SIG-M5 (cell line): ENCODE measurements at places on chromosomes 1 and 21.

DNA sequence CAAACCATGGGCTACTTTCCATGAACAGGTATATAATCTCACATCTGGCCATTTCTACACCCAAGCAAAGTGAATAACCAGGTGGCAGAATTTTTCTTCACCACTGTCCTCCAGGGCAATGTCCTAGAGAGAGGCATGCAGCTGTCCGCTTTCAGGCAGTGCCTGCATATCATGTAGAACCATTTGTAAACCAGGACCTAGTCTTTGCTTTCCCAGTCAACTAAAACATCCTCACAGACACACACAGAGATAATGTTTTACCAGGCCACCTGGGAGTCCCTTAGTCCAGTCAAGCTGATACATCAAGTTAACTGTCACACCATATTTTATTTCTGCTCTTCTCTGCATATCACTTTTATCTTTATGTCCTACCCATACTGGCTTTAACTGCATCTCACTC lies 26.2 kb downstream of the TNFSF18 start:
- DNase-seq: no peak

GRCh38 chr1:110780600-110781484 lies 92.1 kb upstream of the CD53 start:
- DNase-seq: no peak

DNA sequence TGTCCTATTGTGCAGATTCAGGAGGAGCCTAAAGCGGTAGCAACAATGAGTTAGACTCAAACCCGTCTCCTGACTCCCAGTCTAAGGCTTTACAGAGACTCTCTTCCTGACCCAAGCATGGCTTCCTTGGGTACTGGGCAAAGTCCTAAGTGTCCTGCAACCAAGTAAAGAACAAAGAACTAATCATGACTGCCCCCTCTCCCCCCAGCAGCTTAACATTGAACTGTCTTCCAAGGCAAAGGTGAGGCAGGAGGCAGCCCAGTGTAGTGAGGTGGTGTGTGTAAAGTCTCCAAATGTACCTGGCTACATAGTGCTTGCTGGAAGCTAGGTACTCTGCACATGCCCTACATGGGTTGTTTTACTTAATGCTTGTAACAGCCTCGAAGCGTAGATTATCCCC lies 2.3 kb downstream of the FABP3 start:
- DNase-seq: no peak

- DNase-seq: no peak
Observed at GRCh38 chr1:227325156-227325555, 6.9 kb upstream of the CDC42BPA start.

DNA sequence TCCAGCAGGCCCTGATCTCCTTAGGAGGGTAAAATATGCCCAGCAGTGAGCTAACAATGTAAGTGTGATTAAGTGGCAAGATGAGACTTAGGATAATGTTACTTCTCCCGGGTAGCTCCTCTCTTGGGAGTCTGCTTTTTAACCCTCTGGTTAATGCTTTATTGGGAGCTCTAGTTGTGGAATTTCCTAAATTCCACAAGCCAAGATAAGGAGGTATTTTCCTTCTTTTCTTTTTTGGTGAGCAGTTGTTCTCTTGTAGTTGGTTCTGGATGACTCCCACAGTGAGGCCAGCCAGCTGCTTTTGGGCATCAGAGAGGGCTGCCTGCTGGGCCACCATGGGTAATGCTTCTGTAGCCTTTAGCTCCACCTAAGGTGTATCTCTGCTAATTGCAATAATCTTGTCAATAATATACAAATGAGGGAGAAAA lies 19.3 kb downstream of the C1orf52 start:
- DNase-seq: no peak

- DNase-seq: no peak
Observed at GRCh38 chr1:109312246-109312645, 5.4 kb upstream of the MYBPHL start.

- DNase-seq: no peak
Observed at GRCh38 chr1:5575396-5575940, 416.8 kb downstream of the NPHP4 start.

GRCh38 chr1:116259663-116260062 lies 113.4 kb upstream of the ATP1A1 start:
- DNase-seq: no peak

- DNase-seq: no peak
Observed at GRCh38 chr21:41032541-41032940, 135.4 kb upstream of the BACE2 start.

DNA sequence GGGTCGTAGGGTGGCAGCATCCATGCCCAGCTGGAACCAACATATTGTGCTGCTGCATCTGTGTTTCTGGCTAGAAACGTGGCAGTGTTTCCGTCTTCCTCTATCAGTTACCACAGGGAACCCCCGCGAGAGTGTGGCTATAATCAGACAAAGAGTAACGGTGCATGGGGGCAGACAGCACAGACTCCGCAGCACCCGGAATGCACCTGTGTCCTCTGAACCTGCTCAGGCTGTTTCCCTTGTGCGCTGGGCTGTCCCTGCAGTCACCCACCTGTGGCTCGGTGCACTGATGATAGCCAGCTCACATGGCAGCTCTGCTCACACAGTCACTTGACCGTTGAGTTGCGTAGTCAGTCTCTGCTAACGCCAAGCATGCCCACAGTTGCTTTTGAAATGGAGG lies 11.4 kb upstream of the PCBP3 start:
- DNase-seq: no peak

DNA sequence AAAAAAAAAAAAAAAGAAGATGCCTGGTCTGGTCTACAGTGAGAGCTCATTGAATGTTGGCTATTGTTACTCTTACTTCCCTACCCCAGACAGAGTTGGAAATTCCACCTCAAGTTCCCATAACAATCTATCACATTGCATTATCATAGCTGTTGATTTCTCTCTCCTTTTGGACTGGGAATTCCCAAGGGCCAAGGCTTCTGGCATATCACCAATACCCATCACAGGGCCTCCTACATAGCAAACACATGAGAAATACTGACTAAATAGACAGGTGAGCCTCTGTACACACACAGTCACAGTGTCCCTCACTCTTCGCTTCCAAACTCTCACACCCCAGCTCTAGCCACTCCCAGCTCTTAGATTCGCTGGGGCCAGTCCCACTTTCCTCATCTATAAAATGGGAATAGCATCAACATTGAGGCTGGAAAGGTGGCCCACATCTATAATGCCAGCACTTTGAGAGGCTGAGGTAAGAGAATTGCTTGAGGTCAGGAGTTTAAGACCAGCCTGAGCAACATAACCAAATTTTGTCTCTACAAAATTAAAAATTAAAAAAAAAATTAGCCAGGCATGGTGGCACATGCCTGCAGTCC lies 6.4 kb downstream of the PTAFR start:
- DNase-seq: no peak

- no peak for DNase-seq
Observed at GRCh38 chr1:110464340-110464739, 13.4 kb downstream of the PROK1 start.

GRCh38 chr1:76868916-76869315 lies 1.6 kb downstream of the ST6GALNAC5 start:
- DNase-seq: no peak

DNA sequence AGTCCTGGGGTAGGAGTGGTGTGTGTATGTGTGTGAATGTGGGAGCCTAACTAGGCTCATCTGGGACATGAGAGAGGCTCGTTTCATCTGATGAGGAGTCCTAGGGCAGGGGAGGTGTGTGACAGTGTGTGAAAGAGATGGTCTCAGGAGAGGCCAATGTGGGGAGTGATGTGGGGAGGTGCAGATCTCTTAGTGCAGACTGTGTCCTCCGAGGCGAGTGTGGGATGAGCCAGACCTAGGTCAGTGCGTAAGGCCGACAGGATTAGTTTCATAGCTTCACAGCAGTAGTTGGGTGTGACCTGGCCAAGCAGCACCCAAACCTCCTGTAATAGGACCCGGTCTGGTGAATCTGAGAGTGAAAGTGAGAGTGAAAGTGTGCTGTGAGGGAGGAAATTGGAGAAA lies 94.7 kb downstream of the LIPI start:
- DNase-seq: no peak

GRCh38 chr1:151246786-151247185 lies 7.7 kb upstream of the PSMD4 start:
- no peak for DNase-seq

- no peak for DNase-seq
Observed at GRCh38 chr1:24896176-24896575, 33.9 kb downstream of the RUNX3 start.

DNA sequence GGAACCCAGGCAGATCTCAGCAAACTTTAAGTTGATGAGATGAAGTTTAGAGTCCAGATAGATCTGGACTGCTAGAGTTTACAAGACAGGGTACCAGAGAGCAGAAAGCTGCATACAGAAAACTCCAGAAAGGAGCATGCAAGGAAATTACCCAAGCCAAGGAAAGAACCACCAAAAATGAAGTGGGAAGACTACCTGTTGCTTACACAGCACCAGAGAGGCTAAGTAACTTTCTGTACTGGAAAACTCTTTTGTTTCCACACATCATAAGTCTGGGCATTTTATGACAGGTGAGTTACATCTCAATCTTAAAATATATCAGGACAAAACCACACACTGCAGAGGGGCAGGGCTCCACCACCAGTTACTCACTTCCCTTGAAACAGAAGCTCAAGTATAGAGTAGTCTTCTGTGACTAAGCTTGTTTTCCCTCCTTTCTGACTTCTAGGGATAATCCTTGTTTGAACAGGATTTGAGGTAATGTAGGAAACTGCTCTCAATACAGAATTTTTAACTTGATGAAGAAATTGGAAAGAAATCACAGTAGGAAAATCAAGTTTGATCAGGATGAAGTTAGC lies 17.4 kb upstream of the GJA9 start:
- no peak for DNase-seq

GRCh38 chr1:19454265-19455146 lies 30.8 kb downstream of the CAPZB start:
- no peak for DNase-seq

DNA sequence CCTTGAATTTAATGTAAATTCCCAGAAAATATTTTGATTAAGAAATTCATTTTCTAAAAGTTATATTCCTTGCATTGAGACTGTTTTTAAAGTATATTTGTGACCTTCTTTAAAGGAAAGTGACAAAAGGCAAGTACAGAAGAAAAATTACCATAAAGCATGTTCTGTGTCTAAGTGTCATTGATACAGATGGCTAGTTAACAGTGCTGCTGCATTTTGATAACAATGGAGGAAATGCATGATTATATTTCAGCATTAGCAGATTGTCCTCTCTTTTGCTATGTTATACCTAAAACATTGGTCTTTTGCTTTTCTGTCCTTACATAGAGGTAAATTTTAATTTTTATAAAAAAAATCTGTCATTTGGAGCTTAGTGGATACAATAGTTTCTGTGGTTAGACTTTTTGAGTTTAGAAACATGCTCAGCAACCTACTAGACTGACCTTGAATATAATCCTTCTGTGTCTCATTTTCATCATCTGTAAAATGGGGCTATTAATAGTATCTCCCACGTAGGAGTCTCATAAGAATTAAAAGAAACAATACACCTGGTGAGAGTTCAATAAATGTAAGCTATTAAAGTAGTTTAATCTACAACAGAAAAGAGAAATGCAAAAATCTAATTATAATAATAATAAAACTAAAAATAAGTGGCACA lies 51.1 kb upstream of the RGS21 start:
- DNase-seq: no peak

DNA sequence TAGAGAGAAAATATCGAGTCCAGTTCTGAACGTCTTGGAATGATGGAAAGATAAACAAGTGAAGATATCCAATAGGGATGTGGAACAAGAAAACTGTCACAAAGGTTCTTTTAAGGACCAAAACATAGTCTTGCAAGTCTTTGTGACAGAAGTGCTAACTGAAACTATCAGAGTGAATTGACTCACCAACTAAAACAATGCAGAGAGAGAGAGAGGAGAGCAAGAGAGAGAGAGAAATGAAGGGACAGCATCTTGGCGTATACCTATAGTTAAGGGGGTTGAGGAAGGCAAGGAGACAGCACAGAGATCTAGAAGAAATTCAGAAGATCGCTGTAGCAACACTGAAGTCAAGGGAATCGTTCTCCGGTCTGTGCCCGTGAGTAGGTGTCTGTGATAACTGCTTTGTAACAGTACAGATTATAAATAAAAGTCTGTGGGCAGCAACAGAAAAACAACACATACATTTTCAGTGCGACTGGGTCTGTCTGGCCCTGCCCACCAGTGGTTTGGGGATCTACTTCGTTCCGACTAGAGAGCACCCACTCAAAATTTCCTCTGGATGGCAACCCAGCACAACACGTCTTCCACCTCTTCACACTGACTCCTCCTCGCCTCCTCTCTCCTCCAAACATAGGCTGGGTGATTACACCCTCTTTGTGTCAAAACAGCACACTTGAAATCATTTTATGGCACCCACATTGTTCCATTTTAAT lies 4.8 kb upstream of the COA6 start:
- no peak for DNase-seq

GRCh38 chr1:204623894-204624361 lies 61.6 kb downstream of the LRRN2 start:
- DNase-seq: no peak

GRCh38 chr21:42234041-42234440 lies 15.1 kb downstream of the ABCG1 start:
- no peak for DNase-seq

- no peak for DNase-seq
Observed at GRCh38 chr1:230694464-230694863, 19.5 kb downstream of the AGT start.

- DNase-seq: no peak
Observed at GRCh38 chr1:58392083-58392482, 154.4 kb downstream of the OMA1 start.

GRCh38 chr1:87045761-87046304 lies 131.4 kb downstream of the HS2ST1 start:
- no peak for DNase-seq

DNA sequence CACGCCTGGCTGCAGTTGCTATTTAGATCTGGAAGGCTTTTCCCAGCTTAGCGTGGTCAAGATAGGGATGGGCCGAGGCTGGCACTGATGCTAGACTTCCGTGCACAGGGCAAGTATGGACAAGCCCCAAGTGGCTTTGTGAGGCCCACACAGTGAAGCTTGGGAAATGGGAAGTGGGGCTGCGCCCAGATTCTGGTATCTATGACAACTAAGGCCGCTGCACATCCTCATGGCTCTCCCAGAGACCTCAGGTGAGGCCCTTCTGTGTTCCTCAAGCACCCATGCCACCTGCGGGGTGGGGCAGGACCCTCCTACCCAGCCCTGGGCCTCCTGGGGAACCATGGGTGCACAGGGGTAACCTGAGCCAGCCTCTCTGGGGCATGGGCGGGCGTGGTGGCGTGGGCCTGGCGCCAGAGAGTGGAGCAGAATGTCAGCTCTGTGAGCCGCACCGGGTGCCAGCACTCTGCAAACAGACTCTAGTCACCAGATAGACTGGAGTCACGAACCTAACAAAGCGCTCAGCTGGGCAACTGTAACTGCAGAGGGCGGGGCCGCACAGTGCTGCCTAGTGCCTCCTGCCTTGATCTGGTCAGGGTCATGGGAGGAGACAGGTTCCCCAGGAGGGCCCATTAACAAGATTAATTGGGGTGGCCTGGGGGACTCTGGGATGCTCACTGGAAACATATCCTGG lies 46.4 kb downstream of the ELF3 start:
- DNase-seq: no peak

GRCh38 chr1:151056149-151056548 lies 3.3 kb downstream of the CDC42SE1 start:
- no peak for DNase-seq
